Posterior vena cava (tissue), 2 donors: ENCODE measurements at places on chromosomes 13 and 19.

GRCh38 chr13:80823472-80823871 is 482.5 kb upstream of the SPRY2 start:
- no peak for DNase-seq

GRCh38 chr13:97212004-97212403 is 10.1 kb upstream of the MBNL2 start:
- no peak for DNase-seq

DNA sequence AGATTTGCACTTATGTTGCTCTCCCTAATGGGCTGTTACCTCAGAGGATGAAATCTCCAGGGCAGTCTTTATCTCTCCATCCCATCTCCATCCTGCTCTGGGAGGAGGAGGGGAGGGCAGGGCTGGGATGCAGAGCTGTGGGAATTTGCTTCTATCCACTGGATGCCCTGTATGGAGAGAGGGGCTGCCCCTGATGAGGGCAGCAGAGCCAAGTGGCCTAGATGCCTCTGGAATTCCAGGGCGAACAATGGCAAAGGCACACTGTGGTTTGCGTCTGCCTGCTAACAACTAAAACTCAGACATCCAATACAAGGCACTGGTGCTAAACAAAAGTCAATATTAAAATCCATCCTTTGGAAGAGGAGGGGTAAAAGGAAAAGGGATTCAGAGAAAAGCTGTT is 165.1 kb downstream of the COG6 start:
- DNase-seq, result no peak

- no peak for DNase-seq
These were observed 124.5 kb downstream of the USP12 start for GRCh38 chr13:27047081-27047480.

DNA sequence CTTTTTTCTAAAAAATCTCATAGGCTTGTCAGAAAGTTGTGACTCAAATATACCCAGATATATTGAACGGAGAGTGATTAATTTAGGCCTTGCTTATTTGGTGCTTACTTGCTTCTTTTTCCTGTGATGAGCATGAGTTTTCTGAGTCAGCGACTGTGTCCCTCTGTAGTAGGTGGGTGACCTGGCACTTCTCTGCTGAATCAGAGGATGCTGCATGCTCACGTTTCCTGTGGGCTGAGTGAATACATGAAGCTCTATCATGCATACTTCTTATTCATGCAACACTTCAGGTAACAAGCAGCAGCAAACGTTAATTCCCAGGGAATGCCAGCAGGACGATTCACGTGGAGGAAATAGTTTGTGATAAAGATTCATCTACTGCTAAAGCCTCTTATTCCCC is 245.0 kb downstream of the KLF5 start:
- DNase-seq, result no peak

DNA sequence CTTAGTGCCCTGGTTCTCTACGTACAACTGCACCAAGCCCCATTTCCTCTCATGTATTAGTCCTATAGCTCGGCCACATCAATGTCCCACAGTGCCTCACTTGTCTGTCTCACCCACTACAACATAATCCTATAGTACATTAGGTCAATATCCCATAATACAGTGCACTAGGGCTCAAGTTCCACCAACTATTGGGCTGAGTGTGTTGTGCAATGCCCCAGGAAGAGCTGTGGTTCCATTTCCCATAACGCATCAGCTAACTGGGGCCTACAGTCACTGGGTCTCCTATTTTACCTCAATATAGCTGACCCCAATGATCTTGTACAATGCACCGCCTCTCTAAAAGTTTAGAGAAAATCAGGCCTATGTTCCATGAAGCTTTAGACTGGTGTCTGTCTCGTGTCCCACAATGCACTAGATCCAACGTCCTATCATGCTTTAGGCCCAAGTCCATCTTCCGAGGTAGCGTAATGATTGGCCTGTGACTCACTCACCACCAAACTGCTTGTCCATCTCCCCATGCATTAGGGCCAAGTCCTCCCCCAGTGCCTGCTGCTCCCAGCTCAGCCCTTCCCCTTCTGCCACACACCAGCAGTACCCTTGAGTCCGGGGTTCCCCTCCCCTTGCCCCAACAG is 21.8 kb downstream of the TSKS start:
- no peak for DNase-seq

DNA sequence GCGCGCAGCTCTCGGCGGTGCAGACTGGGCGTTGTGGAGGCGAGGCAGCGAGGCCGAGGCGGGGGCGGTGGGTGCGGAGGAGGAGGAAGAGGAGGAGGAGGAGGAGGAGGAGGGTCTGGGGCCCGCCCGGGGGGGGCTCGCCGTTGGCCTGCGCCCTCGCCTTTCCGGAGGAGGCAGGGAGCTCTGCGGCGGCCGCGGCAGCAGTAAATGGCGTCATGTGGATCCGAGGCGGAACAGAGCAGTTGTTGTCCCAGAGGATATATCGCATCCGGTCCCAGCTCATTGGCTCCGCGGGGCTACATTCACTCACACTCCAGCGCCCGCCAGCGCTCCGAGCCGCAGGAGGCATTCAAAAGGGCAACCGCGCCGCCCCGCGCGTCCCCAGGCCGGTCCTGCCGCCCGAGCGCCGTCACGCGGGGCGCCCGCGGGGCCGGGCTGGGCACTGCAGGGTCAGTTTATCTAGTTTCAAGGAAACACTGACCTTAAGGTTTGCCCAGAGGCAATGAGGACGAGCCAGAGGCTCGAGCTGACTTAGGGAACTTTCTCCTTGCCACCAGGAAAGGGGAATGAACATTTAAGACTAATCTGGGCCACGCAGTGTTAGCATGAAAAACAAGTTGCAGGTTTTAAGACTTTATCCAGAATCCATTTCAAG is at the start of gene SPRY2:
TSS of gene SPRY2 (minus strand) at position 26 of the 655 bp plus-strand sequence. CDS start 3,421 bp downstream, outside the sequence.
- DNase-seq, result peak; percentile 98

GRCh38 chr19:3282564-3282963 is 58.1 kb downstream of the CELF5 start:
- no peak for DNase-seq

GRCh38 chr13:33017323-33017929 is 1.2 kb downstream of the KL start:
- DNase-seq, result no peak

DNA sequence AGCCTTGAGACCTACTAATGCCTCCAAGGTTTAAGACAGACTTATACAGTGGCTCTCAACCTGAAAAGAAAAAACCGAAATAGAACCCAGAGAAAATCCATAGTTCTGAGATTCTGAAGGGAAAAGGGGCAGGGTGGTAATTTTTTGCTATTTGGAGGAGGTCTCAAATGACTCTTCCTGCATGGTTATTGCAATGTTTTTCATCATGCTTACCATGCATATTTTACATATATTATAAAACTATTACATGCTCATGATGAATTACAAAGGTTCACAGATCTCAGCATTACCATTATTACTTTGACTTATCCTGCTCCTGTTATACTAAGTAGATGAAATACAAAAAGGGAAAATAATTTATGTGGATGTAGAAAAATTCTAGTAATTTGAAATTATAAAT is 47.6 kb downstream of the N4BP2L2 start:
- DNase-seq, result no peak

GRCh38 chr13:109870696-109871370 is 84.5 kb upstream of the IRS2 start:
- DNase-seq, result no peak

DNA sequence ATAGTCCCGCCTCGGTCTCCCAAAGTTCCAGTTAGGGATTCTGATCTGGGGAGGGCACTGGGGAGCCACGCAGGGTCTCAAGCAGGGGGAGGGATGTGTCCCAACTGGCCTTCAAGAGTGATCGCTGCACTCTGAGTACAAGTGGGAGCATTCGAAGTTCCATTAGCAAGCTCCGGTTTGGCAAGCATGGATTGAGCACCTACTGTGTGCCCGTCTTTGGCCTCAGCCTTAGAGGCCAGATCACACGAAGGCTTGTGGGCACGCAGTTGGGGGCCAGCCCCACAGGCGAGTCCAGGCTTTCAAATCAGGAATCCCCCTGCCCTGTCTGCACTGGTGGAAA is 32.1 kb upstream of the TCF3 start:
- DNase-seq, result no peak

GRCh38 chr19:38850976-38851621 is 1.3 kb upstream of the HNRNPL start:
- DNase-seq, result peak; percentile 85

- DNase-seq, result no peak
These were observed 416.4 kb downstream of the ITGBL1 start for GRCh38 chr13:101868585-101869469.

DNA sequence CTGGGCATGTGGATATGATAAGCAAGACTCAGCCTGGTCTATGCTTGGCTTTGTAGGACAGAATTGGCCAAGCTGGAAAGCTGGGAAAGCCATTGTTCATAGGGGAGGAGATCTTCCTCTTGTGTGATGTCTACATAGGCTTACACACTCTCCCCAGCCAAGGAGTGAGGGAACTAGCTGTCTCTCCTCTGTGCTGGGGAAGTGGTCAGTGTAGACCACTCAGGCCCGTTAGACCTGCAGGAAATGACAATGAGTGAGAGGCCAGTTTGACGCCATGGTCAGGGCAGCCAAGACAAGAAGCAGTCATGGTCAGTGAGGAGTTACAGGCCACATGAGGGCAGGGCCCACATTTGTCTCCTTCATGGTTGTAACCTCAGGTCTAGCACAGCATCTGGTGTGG is 159.1 kb upstream of the KL start:
- no peak for DNase-seq

GRCh38 chr13:28581451-28581850 is 77.5 kb upstream of the POMP start:
- DNase-seq, result no peak

- DNase-seq, result no peak
These were observed 10.3 kb upstream of the CNFN start for GRCh38 chr19:42400404-42400803.

GRCh38 chr13:40389081-40389641 is 277.3 kb downstream of the FOXO1 start:
- no peak for DNase-seq

- no peak for DNase-seq
These were observed 56.2 kb downstream of the LATS2 start for GRCh38 chr13:21005193-21005592.

- no peak for DNase-seq
These were observed 17.4 kb downstream of the GPR183 start for GRCh38 chr13:99289674-99290337.

- DNase-seq, result no peak
These were observed 487.3 kb downstream of the TSHZ3 start for GRCh38 chr19:30861919-30862318.

- no peak for DNase-seq
These were observed 11.5 kb downstream of the MYH14 start for GRCh38 chr19:50214699-50215543.

GRCh38 chr13:90958866-90959265 is 388.6 kb upstream of the MIR17HG start:
- DNase-seq, result no peak

GRCh38 chr13:100662468-100663211 is 12.0 kb downstream of the TMTC4 start:
- no peak for DNase-seq

DNA sequence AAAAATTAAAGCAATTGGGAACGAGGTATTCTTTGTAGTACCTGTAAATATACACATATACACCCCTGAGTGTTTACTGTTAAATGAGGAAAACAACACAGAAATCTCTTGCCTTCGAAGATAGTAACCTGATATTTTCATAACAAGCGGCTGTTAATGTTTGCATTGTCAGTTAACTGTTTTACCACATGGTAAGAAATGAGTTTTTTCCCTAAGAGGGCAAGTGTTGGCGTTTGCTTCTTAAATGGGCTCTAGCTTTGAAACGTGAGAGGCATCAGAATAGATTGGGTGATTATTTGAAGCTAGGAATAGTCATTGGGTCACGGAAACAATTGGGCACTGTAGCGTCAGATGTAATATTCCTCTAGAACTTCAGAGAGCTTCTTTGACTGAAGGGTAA is 22.0 kb upstream of the UPF3A start:
- no peak for DNase-seq

- peak; percentile 91 for DNase-seq
These were observed 69.7 kb upstream of the C13orf46 start for GRCh38 chr13:114043421-114044053.

DNA sequence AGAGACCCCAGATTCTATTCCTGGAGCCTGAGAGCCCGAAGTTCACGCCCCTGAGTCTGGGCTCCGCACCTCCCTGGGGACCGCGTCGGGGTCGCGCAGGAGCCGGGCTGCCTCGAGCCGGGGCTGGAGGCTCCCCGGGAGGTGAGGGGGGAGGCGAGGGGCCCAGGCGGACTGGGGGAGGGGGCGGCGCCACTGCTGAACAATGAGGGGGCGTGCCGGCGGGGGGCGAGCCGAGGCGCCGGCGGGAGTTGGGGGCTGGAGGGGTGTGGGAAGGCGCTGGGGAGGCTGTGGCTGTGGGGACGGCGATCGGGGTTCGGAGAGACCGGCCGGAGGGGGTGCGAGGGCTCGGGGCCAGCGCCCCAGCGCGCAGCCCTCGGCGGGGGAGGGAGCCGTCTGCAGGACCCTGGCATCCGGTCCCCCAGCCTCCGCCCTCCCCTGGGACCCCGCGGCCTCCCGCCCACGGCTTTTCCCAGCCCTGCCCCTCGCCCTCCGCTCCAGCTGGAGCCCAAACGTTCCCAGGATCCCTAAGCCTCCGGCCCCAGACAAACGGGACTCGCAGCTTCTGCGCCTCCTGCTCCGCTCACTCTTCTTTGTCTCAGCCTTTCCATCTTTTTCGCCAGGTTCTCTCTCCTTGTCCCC is 922 bp downstream of the PLEKHG2 start:
- DNase-seq, result peak; percentile 92

- DNase-seq, result no peak
These were observed 99.3 kb downstream of the DOCK9 start for GRCh38 chr13:98878486-98879126.

DNA sequence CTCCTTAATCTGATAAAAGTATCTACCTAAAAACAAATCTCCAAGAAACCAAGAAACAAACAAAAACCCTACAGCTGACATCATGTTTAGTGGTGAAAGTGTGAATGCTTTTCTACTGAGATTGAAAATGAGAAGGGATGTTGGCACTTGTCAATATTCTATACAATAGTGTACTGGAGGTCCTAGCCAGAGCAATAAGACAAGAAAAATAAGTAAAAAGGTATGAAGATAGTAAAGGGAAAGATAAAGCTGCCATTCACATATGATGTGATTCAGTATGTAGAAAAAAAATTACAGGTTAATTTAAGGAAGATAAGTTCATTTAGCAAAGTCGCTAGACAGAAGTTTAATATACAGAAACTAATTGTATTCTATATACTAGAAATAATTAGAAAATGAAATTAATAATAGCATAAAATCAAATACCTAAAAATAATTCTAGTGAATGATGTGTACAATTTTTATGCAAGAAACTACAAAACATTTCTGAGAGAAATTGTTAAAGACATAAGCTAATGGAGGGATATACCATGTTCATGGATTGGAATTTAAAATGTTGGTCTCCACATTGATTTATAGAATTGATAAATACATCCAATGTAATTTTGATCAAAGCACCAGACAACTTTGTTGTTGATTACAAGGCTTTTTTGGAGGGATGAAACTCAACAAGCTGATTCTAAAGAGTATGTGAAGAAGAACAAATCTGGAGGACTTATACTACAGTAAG is 2.4 kb upstream of the SLC7A10 start:
- no peak for DNase-seq

DNA sequence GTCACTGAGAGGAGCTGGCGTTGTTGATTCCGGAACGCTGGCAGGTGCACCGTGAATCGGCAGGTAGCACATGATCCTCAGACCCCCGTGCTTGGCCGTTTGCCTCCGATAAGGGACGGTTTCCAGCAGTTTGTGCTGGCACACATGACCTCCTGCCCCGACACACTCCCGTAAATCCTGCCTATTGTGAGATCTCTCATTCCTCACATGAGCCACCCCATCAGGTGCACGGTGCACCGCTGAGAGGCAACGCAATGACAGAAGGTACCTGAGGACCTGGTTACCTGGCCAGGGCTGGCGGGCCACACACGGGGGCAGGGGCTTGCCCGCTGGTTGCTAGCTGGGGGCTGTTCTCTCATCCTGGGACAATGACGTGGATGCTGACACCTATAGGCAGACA is 2.1 kb upstream of the ADPRHL1 start:
- DNase-seq, result peak; percentile 59
